ENCODE measurements at places on chromosomes 6 and 20.

GRCh38 chr6:138865480-138866109 lies 69.7 kb downstream of the ECT2L start:
- no peak for DNase-seq

DNA sequence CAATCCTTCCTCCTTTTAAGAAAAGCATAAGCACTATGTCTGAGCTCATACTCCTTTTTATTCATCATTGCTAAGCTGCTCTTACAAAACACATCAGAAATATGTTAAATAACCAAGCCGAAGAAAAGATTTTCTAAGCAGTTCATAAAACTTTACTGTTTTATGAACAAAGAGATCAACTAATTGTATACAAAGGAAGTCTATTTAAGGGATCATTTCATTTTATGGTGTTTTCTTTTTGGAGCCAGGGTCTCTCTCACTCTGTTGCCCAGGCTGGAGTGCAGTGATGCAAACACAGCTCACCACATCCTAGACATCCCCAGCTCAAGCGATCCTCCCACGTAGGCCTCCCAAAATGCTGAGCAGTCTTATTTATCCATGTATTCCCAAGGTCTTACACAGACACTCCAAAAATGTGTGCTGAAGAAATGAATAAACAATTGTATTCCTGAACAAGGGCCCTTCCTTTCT lies 9.3 kb downstream of the NUDT3 start:
- DNase-seq: no peak

DNA sequence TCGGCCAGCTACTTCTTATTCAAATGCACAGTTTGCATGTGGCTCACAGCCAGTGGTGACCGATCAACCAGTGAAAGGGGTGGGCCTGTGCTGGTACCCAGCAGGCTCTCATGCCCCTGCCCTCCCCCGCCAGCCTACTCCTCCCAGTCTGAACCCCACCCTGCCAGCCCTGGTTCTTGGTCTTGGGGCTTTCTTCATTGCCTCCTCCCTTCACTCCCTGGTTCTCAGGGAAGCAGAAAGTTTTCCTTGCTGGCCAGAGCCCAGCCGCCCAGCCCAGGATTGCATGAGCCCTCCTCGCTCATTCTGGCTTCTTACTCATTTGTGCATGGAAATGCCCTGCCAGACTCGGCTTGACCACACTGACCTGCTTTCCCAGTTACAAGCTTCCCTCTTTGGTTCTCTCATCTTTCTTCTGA lies 40.8 kb downstream of the KCNK17 start:
- no peak for DNase-seq

GRCh38 chr6:36970892-36971842 lies 14.8 kb downstream of the MTCH1 start:
- no peak for DNase-seq

DNA sequence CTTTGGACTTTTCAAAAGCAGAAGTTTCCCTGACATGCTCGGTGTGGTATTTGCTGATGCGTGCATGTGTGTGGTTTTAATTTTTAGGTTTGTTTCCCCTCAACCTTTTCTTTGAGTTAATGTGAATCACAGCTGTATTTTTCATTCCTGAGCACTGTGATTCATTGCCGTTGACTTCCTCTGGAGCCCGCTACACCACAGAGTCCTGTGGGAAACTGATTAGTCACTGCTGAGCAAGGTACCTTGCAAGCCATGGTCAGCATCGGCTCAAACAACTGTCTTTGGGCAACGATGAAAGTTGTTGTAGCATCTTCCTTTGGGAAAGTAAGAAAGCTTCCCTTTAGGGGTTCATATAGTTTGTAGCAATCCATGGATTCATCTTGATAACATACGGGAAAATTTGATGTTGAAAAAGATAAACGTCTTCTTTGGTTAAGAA lies 57.5 kb downstream of the RIN2 start:
- DNase-seq: no peak

Measured in stimulated activated CD8-positive, alpha-beta memory T cell treated with anti-CD3 and anti-CD28 coated beads, Interleukin-4, amount 100 ng/mL, for 24 hours (primary cell).